ENCODE measurements at places on chromosomes 11 and 22. TPM values are rescaled to one million over a fixed set of nuclear protein-coding genes. Genes with fewer than 3 reads are reported as not detected.

- H3K4me1 ChIP-seq = no peaks in the 10 kb centered on the region
- no peak overlapping the region for H3K27ac ChIP-seq
- no peaks in the 10 kb centered on the region for H3K27me3 ChIP-seq
These were observed 34.2 kb upstream of the FTH1 start for GRCh38 chr11:62001450-62002191.

The OR52I2 gene
- not detected for total RNA-seq

- H3K4me3 ChIP-seq = no peak overlapping the region
- peaks cover 6% of the 10 kb centered on the region for H3K4me1 ChIP-seq
- no peak overlapping the region for H3K27ac ChIP-seq
- no peak for DNase-seq
- no peaks in the 10 kb centered on the region for H3K36me3 ChIP-seq
These were observed 6.8 kb downstream of the SAC3D1 start for GRCh38 chr11:65047581-65048422.

The MRGPRE gene
- 0.13 TPM for total RNA-seq

DNA sequence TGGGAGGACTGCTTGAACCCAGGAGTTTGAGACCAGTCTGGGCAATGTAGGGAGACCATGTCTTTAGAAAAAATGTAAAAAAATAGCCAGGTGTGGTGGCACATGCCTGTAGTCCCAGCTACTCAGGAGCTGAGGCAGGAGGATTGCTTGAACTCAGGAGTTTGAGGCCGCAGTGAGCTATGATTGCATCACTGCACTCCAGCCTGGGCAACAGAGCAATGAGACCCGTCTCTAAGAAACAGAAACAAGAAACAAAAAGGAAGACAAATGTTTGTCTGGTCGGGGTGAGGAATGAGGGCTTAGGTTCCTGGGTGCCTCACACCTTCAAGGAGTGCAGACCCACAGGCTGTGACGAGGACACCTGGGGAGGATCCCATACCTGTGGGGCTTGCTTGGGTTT, 191.9 kb downstream of the CEP164 start:
- no peak overlapping the region for H3K27ac ChIP-seq
- no peaks in the 10 kb centered on the region for H3K36me3 ChIP-seq
- no peak overlapping the region for H3K4me3 ChIP-seq
- H3K27me3 ChIP-seq = no peaks in the 10 kb centered on the region

GRCh38 chr11:91921974-91922373, 302.6 kb upstream of the FAT3 start:
- no peaks in the 10 kb centered on the region for H3K36me3 ChIP-seq
- H3K4me1 ChIP-seq = no peaks in the 10 kb centered on the region
- DNase-seq = no peak

The OR52A1 gene
- not detected for total RNA-seq
